NK-92 treated with Interleukin-12 subunit alpha and Interleukin-12 subunit beta, amount 100 ng/mL, for 24 hours (cell line): ENCODE measurements at places on chromosomes 7 and 10.

GRCh38 chr10:19707376-19707775 is 108.9 kb upstream of the PLXDC2 start:
- DNase-seq, result no peak

GRCh38 chr7:1152492-1152891 is 7.5 kb downstream of the ZFAND2A start:
- DNase-seq, result no peak

DNA sequence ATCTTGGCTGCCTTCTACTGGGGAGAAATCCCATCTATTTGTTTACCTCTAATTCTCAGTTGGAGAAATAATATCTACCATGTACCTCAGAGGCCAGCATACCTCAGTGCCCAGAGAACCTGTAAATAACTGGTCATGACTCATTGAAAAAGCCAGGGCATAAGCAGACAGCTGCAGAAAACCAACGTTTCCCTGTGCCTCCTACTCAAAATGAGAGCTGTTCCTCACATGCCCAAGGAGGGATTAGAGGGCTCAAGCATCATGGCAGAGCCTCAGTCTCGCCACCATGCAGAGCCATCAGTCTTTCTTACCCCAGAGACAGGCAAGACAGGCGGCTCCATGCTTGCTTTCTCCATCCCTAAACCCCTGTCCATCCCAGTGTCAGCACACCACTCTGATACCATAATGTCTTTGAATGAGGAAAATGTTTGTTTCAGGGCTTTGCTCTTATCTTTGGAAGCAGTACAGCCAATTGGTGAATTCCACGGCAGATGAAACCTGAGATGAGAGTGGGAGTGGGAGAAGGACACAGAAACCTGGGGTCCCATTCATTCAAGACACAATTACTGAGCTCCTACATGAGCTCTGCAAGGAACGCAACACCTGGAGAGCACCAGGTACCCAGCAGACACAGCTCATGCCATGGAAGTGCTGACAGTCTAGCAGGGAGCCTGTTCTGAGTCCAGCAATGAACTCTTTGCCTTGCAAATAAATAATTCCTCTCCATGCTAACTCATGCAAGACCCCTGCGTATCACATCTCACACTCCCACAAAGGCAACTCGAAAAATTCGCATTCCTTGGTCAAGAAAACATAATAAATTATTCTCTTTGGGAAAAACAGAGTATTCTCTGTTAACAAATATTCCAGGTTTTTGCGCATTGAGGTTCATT is 21.1 kb downstream of the PON1 start:
- no peak for DNase-seq

GRCh38 chr7:63037242-63037641 is 961.4 kb upstream of the ZNF722 start:
- no peak for DNase-seq

DNA sequence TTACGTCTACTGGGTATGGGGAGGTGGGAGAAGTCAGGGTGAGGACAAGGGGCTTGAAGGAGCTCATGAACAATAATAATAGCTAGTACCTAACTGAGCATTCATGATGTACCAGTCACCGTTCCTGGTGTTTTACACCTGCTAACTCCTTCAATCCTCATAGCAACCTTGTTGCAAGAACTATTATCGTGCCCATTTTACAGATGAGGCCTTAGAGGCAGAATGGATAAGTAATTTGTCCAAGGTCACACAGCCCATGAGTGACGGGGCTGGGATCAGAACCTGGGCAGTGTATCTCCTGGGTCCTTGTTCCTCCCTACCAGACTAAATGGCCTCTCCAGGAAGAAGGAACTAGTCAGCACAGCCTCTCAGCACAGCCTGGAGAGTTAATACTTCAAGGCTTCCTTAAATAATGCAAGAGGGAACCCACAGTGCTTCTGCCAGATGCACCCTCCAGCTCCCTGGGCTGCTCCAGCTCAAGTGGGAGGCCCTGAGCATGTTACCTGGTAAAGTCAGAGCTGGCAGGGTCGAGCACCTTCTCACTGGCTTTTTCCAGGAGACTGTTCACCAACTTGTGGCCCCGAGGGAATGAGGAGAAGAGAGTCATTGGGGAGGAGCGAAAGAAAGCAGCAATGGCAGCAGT is 28.8 kb downstream of the RRP12 start:
- DNase-seq, result no peak

GRCh38 chr7:3648276-3648675 is 347.2 kb downstream of the SDK1 start:
- no peak for DNase-seq

- DNase-seq, result no peak
Observed at GRCh38 chr7:134992626-134993179, 6.4 kb downstream of the AGBL3 start.

- no peak for DNase-seq
Observed at GRCh38 chr7:22569586-22570321, 69.8 kb upstream of the STEAP1B start.

GRCh38 chr7:111264111-111264868 is 173.4 kb downstream of the LRRN3 start:
- no peak for DNase-seq

- DNase-seq, result no peak
Observed at GRCh38 chr7:37467002-37467401, 18.3 kb upstream of the ELMO1 start.

GRCh38 chr10:102163342-102163989 is 11.3 kb downstream of the NOLC1 start:
- no peak for DNase-seq
